ENCODE measurements at places on chromosomes 11 and 22.

GRCh38 chr11:130170345-130170744 lies 10.8 kb downstream of the ST14 start:
- no peak for DNase-seq

GRCh38 chr11:95827696-95828095 lies 37.4 kb downstream of the CEP57 start:
- DNase-seq: no peak

- DNase-seq: no peak
Measured at GRCh38 chr11:40178470-40178869, 1281.0 kb downstream of the LRRC4C start.

DNA sequence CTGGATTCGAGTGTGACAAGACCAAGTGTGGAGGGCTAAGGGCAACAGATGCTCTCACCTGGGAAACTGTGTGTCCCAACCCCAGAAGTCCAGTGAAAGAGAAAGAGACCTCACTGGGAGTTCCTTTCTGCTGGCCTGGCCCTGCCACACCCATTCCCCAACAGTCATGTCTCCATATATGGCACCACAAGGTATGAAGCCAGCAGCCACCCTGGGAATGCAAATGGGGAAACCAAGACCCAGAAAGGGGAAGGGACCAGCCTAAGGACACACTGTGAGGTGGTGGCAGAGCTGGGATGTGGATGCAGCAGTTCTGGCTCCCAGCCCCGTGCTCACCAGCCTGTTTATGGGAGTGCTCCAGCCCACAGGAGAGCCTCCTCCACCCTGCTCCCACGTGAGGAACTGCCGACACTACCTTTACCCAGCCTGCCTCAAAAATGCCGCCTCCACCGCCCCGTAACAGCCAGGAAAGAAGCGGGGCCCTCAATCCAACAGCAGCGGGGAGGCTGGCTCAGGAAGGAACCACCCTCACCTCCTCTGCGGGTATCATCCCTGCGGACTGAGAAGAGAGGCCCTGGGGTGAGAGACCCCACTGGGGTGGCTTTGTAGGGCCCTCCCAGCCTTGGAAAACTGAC lies 12.6 kb downstream of the LMO1 start:
- no peak for DNase-seq

- no peak for DNase-seq
Measured at GRCh38 chr11:96303064-96303463, 39.9 kb downstream of the MAML2 start.

- no peak for DNase-seq
Measured at GRCh38 chr11:123645286-123645975, 9.0 kb downstream of the SCN3B start.

DNA sequence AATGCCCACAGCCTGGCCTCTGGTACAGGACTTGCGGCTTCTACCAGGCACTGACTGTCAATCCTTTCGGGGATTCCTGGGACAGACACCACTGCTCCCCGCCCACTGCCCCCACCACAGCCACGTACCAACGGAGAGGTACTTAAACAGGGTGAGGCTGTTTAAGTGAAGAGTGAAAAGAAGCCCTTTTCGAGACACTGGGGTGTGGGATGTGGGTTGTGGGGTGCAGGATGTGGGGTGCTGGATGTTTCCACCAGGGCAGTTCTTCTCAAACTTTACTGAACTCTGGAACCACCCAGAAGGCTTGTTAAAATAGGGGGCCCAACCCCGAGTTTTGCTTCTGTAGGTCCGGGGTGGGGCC lies 34.2 kb upstream of the PRR5 start:
- DNase-seq: no peak

GRCh38 chr22:23705358-23705757 lies 14.5 kb downstream of the RGL4 start:
- DNase-seq: no peak

- no peak for DNase-seq
Measured at GRCh38 chr22:31350410-31350863, 4.3 kb upstream of the PATZ1 start.

GRCh38 chr11:82185925-82186324 lies 547.7 kb downstream of the FAM181B start:
- DNase-seq: no peak

- no peak for DNase-seq
Measured at GRCh38 chr22:31789803-31790202, 36.0 kb downstream of the DEPDC5 start.

DNA sequence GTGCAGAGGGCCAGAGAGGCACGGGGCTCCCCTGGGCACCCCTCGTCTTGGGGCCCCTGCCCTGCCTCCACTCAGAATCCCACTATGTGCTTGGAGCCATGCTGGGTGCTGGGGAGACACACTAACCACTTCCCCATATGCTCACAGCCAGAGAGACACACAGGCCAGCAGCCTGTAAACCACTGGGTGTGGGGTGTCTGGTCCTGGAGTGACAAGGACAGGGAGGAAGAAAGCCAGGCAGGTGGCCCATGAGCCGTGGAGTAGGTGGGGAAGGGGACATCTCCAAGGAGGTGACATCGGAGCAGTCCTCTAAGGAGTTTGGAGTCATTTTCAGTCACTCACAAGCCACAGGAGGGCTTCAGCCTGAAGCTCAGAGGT lies 58.9 kb downstream of the CDKN1C start:
- no peak for DNase-seq
